Muscle of leg (tissue), 16 donors: ENCODE measurements at places on chromosomes 11 and 22. TPM values are rescaled to one million over a fixed set of nuclear protein-coding genes. Genes with fewer than 3 reads are reported as not detected.
A peak's percentile ranks its signal among the peaks of the same experiment; 100 is the strongest.

The MPZL3 gene
- total RNA-seq, result 0.53 TPM

The GAL3ST3 gene
- total RNA-seq, result 0.80 TPM

The OR51B5 gene
- 0.31 TPM for total RNA-seq

The DSCAML1 gene
- total RNA-seq, result 0.80 TPM

The IFITM10 gene
- 0.27 TPM for total RNA-seq

The OR2AG2 gene
- total RNA-seq, result 0.04 TPM

DNA sequence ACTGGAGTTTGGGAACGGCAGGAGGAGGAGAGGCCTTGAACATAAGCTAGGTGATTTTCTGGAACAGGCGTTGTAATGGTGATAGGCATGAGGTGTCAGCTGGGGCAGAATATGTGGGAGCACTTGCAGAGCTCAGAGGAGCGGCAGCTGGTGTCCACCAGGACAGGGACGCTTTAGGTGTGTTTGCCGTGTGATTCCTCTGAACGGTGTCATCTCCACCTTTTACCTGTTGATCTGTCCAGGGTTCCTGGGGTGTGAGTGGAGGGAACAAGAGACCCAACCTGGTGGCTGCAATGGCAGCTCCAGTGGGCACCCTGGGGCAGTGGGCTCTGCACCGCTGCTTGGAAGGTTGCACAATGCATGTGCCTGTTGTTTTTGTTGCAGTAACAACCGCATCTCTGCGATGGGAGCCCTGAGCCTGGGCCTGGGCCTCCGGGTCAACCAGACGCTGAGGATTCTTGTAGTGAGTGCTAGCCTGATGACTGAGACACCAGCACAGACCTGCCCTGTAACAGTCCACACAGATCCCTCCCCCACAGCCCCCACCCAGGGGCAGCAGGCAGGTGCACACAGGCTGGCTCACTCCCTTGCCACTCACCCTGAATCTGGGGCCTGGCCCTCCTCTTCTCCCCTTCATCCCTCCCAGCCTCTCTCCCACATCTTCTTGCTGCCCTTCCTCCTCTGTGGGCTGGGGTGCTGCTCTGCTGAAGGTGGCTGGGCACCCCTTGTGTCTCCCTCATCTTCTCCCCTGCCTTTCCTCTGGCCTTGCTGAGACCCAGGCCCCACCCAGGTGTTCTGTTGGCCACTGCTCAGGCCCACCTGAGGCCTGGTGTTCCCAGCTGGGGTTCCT lies 9.2 kb downstream of the LRRC74B start:
- no peak for DNase-seq

- no peak for DNase-seq
These were observed 24.9 kb upstream of the EMSY start for GRCh38 chr11:76419896-76420295.

DNA sequence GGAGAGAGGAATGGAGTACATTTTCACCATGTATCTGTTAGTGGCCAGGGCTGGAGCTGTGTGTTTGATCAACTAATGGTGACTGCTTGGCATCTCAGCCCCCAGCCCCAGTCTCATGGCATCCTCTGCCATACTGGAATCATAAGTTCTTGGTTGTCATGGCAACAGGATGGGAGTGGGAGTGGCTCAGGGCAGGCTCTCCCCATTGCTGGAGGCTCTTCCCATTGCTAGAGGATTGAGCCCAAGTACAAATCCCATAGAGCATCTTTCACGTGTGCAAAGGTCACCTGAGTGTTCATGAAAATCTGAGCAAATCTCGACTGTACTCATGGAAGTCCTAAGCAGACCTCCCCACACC lies 14.9 kb downstream of the DNAJB13 start:
- DNase-seq, result no peak

DNA sequence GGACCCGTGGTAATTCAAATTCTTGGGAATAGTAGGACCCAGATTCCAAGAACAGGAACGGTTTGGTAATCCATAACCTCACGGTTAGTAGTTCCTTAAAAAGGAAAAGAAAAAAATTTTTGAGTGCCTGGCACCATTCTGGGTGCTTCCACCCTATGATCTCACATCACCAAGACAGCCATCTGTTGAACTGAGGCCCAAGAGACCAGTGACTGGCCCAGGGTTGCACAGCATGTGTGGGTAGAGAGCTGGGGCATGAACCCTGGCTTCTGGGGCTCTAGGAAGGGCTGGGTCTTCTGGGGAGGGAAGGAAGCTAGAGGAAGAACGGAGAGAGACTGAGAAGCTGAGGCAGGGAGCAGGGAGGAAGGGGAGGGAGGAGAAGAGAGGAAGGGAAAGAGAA lies 4.7 kb upstream of the SPI1 start:
- no peak for DNase-seq

- peak; percentile 59 for DNase-seq
These were observed 6.2 kb upstream of the FTH1 start for GRCh38 chr11:61973476-61974162.

DNA sequence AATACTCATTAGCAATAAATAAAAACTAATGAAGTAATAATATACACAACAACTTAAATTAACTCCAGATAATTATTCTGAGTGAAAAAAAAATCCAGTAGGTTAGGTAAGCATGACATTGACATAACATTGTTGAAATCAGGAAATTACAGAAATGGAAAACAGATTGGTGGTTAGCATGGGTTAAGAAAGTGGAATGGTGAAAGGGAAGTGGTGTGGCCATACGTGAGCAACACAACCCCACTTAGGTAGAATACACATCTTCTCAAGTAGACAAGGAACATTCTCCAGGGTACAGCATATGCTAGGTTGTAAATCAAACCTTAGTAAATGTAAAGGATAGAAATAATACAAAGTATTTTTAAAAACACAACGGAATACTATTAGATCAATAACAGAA lies 30.2 kb upstream of the CLTCL1 start:
- no peak for DNase-seq

DNA sequence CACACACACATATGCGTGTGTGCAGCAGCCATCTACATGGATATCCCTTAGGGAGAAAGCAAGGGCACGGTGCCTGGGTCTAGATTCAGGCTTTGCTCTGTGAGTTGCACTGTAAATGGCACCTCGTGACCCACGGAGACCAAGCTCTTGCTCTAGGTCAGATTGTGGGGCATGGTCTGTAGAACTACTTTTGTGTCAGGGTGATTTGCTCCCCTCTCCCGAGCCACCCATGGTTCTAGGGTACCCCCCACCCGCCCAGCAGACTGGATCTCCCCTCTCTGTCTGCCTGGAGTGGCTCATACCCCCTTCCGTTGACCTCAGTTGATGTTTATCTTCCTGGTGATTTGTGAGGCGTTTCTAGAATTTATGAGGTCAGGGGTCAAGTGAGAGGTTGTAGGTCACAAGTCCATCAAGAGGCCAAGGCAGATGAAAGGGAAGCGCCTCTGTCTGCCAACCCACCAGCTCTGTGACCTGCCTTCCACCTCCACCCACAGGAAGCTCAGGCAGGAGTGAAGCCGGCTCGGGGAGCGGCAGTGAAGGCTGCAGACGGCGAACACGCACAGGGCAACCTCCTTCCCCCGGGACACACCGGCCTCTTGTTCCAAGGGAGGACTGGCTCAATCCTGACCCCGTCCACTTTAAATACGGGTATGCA lies 76.2 kb upstream of the TTLL12 start:
- peak; percentile 30 for DNase-seq

DNA sequence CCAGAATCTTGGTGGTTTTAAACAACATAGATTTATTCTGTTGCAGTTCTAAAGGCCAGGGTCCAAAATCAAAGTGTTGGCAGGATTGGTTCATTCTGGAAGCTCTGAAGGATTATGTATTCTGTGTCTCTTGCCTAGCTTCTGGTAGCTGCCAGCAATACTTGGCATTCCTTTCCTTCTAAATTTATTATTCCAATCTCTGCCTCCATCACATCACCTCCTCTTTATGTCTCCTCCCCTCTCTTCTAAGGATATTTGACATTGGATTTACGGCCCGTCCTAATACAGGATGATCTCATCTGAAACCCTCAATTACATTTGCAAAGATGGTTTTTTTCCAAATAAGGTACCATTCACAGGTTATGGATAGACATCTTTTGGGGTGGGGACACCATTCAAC lies 186.5 kb downstream of the SBF2 start:
- DNase-seq, result no peak

DNA sequence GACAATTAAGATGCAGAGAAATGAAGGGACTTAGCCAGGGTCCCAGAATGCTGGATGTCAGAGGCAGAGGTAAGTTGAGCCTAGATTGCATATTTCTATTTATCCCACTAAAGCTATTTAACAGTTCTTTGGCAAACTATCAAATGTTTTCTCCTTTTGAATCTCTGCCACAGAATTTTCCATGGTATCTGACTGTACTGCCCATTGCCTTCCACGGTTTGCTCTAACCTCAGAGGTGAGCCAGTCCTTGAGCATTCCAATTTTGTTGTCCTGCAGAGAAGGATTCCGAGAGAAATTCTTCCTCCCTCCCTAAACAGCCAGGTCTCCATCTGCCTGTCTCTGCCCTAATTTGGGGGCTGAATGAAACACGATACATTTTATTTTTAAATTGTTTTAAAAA lies 368.3 kb upstream of the SYN3 start:
- no peak for DNase-seq
